ENCODE measurements at places on chromosomes 13 and 19. TPM values are rescaled to one million over a fixed set of nuclear protein-coding genes. Genes with fewer than 3 reads are reported as not detected.

The BRSK1 gene
- 14.1 TPM for total RNA-seq

DNA sequence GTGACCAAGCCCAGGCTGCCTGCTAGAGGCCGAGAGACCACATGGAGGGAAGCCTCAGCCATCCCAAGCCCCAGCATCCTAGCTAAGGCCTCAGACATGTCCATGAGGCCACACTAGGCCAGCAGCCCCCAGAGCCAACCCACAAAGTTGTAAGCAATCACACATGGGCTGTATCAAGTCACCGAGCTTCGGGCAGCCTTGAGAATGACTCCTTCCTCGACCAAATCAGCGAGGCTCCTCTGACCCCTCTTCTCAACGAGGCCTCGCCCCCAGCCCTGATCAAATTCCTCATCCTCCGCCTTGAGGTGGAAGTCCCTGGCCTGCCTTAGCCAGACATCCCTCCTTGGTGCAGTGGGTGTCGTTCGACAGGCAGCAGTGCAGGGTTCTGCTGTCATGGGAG, 1.9 kb upstream of the SPACA7 start:
- H3K4me3 ChIP-seq, result no peak overlapping the region
- H3K27me3 ChIP-seq, result no peaks in the 10 kb centered on the region
- H3K4me1 ChIP-seq, result peaks cover 12% of the 10 kb centered on the region
- no peak for DNase-seq

DNA sequence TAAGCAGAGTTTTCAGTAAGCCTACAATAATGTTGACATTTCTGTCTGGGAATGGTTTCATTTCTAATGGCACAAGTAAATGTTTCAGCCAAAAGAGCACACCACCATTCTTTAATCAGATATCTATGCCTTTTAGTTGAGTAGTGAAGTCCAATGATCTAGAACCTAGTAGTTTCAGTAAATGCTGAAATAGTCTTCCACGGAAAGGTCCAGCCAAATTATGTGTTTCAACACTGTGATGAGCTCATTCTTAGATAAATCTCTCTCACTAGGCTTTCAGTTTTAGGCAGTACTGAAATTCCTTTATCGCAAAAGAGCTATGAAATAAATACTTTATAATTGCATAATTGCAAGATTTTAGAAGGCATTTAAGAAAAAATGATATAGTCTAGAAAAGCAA, 816.8 kb upstream of the PCDH9 start:
- no peak overlapping the region for H3K4me3 ChIP-seq
- H3K4me1 ChIP-seq, result no peaks in the 10 kb centered on the region
- no peak for DNase-seq
- H3K27ac ChIP-seq, result no peak overlapping the region
- no peaks in the 10 kb centered on the region for H3K36me3 ChIP-seq
- H3K27me3 ChIP-seq, result no peaks in the 10 kb centered on the region

GRCh38 chr19:3801412-3802096, 15.4 kb upstream of the MATK start:
- H3K27ac ChIP-seq, result no peak overlapping the region
- H3K27me3 ChIP-seq, result peaks cover 3% of the 10 kb centered on the region
- DNase-seq, result peak; percentile 53
- H3K4me3 ChIP-seq, result no peak overlapping the region

The SLAIN1 gene
- 7.4 TPM for total RNA-seq

DNA sequence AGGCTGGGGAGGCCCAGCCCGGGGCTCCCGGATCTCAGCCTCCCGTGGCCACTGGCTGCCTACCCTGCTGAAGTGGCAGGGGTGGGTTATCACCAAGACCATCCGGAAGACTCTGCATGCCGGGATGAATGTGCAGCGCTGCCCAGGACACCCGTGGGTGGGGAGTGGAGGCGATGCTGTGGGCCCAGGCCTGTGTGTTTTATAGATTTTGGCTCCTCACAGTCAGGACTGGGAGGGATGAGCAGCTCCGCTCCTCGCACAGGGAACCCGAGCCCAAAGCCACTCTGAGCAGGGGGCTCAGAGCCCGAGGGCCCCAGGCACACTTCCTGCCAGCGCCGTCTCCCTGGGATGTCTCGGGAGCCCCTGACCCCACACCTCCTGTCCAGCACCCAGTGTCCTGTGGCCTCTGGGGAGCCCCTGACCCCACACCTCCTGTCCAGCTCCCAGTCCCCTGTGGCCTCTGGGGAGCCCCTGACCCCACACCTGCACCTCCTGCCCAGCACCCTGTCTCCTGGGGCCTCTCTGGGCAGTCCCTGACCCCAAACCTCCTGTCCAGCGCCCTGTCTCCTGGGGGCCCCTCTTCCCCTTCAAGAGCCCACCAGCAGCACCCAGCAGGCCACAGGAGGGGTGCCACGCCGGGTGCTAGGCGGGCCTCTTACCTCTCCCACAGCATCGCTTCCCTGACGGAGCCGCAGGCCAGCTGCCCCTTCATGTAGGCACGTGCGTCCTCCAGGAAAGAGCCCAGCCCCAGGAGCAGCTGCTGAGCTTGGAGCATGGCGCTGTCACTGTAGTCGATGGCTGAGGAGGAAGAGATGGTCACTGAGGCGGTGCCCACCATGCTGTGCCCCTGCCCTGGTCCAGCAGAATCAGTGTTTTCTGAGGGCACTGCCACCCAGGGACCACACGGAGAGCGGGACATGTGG, 31.4 kb downstream of the NAXD start:
- no peaks in the 10 kb centered on the region for H3K4me1 ChIP-seq
- peak overlapping the region; percentile 38 for H3K4me3 ChIP-seq
- peaks cover 16% of the 10 kb centered on the region for H3K27me3 ChIP-seq
- peaks cover 22% of the 10 kb centered on the region for H3K36me3 ChIP-seq
- no peak for DNase-seq
- H3K27ac ChIP-seq, result no peak overlapping the region

- H3K27me3 ChIP-seq, result peaks cover 21% of the 10 kb centered on the region
- H3K4me1 ChIP-seq, result peaks cover 30% of the 10 kb centered on the region
- H3K27ac ChIP-seq, result peak overlapping the region; percentile 91
- peak overlapping the region; percentile 96 for H3K4me3 ChIP-seq
Measured at GRCh38 chr19:38852231-38853044, 2.7 kb upstream of the HNRNPL start.

All from endothelial cell (in vitro differentiated cells).